Activated CD8-positive, alpha-beta memory T cell treated with anti-CD3 and anti-CD28 coated beads, Interleukin-2, amount 50 U/mL, for 48 hours (primary cell): ENCODE measurements at places on chromosomes 1 and 21.

- DNase-seq = no peak
Measured at GRCh38 chr1:180167721-180168467, 13.2 kb downstream of the QSOX1 start.

DNA sequence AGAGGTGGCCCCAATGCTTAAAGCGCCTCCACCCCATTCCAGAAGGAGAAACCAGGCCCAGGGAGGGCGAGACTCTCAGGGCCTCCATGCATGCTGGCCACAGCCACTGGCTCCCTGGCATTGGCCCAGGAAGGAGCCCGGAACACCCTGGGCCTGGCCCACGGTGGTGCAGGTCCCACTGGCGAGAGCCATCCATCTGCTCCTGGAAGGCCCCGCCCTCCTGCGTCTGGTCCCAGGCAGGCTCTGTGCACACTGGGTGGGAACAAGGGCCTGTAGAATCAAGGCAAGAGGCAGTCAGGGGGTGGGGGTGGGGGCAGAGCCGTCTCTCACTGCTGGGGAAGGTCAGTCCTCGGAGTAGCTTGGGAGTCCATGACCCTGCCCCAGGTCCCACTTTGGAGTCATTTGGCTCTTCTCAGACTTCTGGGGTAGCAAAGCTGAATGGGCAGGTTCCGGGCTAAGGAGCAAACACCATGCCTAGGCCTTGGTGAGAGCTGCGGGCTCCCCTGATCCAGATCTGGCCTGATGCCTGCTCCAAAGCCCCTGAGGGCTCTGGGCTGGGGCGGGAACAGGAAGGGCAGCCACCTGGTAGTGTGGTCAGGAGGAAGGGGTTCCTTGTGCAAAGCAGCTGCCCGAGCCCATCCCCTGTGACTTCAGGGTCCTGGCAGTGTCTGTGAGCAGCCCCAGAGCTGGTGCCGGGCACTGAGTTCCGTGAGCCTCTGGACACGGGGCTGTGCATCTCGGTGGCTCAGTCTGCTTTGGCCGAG is 107.0 kb upstream of the ARHGEF16 start:
- DNase-seq = no peak

GRCh38 chr1:59041646-59042277 is 255.1 kb upstream of the FGGY start:
- no peak for DNase-seq

DNA sequence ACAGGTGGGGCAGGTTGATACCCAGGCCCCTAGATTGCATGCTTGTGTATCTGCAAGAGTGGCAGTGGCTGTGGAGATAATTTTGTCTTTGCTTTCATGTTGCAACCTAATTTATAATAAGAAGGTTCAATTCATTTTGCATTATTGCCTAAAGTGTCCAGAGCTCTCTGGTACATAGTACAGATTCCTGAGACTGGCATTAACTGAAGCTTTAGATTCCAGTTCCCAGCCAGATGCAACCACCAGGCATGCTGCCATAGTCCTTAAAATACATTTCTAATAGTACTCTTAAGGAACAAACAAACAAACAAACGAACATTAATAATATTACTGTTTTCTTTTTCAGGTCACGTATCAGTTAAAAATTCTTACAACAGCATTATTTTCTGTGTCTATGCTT is 36.9 kb downstream of the SLC35A3 start:
- DNase-seq = no peak

GRCh38 chr1:81803431-81804110 is 2.8 kb downstream of the ADGRL2 start:
- no peak for DNase-seq

DNA sequence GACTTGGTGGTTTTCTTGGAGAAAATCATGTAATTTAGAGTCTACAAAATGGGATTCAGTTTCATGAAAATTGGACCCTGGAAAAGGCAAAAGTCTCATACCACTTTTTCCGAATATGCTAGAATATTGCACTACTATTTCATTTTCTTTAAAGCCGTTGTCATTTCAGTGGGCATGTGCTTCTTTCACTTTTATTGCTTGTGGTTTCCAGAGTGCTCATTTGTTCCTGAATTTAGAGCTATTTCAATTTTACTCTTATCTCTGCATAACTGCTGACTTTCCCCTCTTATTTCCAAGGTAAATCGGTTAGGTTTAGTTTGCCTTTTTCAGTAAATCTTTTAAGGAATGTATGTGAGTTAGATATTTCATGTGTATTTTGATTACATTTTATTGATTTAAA is 11.6 kb downstream of the HHAT start:
- DNase-seq = no peak

- DNase-seq = no peak
Measured at GRCh38 chr1:99407018-99407417, 142.7 kb downstream of the PLPPR4 start.

- no peak for DNase-seq
Measured at GRCh38 chr1:245062741-245063305, 92.0 kb upstream of the KIF26B start.

GRCh38 chr1:196034080-196034706 is 574.0 kb downstream of the KCNT2 start:
- no peak for DNase-seq

DNA sequence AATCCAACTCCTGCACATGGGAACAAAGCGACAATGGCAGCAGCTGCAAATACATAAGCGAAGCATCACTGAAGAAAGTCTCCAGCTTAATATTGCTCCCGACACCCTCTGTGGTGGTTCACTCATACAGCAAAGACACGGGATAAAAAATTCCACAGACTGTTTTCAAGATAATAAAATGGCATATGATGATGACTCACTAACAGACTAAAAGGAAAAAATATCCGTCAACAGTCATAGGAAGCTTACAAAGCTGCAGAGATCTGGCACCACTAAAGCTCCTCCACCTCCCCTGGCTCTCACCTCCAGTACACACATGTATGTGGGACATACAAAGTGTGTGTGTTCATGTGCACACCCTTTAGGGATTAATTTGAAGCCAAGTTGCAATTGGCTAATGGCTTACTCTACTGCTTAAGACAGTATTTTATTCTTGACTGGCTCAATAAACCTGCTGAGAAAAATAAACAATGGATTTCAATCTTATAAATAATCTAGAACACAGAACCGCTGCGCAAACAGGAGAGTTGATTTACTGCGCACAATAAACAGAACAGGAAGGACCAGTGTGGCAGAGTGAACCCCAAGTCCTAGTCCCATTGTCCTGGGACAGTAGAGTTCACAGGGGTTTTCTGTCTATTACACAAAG is 94.4 kb downstream of the SLC45A1 start:
- DNase-seq = no peak

DNA sequence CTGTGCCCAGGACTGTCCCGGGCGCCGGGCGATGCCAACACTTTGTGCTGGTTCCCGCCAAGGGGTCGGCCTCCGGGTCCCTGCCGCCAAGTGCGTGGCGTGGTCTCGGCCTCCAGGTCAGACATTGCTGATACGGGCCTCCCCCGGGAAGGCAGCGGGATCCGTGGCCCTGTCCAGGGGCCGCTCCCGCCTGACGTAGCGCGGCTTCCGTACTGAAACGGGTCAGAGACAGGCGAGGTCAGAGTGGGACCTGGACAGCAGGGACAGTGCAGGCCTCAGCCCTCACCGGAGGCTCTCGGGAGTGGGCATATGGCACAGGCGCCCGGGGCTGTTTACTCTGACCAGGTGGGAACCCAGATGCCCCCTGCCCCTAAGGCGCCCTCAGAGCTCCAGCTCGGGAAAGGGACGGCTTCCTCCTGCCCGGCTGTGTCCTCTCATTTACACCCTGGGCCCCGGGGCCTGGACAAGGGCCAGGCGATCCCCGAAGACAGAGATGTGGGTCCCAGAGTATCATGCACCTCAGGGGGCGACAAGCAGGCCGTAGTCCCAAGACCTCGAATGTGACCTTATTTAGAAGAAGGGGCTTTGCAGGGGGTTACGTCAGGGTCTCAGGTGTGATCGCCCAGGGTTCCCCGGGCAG is 8.8 kb upstream of the RNF223 start:
- no peak for DNase-seq

GRCh38 chr1:7489586-7489985 is 281.5 kb upstream of the VAMP3 start:
- DNase-seq = no peak

DNA sequence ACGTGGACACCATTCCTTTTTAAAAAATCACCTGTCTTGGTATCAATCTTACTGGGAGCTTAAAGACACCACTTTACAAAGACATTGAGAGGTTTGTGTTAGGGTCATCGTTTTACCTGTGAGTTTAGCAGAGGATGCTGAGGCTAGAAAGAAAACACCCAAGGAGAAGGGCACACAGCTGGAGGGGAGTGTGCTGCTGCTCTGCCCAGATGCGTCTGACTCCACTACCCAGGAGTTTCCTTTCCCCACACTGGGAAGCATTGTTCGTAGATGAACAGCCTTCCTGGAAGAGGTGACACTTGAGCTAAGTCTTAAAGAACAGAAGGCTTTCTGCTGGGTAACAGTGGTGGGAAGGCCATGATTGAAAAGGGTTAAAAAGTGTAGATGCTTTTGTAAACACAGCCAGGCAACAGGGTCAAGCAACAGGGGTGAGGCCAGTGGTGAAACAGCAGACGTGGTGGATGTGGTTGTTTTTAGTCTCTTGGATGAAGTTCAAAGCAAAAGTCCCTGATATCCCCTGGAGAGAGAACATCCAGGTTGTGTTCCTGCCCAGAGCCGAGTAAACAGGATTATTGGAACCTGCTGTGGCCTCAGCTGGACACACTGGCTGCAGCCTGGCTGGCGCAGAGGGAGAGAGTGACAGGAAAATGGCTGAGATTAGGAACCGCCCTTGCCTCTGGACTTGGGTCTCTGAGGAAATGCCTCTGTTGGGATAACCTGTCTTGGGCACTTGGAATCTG is 198.6 kb upstream of the JUN start:
- DNase-seq = no peak

GRCh38 chr1:107149946-107150345 is 9.1 kb downstream of the NTNG1 start:
- no peak for DNase-seq

DNA sequence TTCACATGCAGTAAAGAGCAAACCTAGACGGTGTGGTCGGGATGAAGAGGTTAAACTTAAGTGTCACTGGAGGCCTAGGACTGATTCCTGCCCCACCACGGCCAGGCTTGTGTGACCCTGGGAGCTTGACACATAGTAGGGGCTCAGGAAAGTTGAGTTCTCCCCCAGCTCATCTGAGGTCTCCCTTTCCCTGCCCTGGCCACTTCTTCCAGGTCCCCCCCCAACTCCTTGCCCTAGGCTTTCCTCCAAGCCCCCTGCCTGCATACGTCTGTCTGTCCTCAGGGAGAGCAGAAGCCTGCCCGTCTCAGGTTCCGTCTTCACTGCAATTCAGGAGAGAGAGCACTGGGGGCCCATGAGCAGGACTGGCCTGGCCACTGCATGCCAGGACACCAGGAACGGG is 225.8 kb downstream of the PTPRU start:
- no peak for DNase-seq

DNA sequence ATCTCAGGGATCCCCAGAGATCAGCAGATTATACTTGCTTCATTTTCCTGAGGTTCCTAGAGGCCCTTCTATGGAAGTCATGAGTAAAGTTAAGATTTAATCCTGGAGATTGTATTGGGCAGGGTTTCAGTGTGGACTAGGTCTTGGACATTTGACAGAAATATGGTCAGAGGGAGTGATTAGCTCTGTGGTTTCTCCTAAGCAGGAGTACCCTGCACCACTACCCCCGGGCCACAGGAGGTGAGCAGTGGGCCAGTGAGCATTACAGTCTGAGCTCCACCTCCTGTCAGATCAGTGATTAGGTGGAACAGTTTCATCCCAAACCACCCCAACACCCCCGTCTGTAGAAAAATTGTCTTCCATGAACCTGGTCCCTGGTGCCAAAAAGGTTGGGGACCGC is 43.2 kb downstream of the PHACTR4 start:
- no peak for DNase-seq

DNA sequence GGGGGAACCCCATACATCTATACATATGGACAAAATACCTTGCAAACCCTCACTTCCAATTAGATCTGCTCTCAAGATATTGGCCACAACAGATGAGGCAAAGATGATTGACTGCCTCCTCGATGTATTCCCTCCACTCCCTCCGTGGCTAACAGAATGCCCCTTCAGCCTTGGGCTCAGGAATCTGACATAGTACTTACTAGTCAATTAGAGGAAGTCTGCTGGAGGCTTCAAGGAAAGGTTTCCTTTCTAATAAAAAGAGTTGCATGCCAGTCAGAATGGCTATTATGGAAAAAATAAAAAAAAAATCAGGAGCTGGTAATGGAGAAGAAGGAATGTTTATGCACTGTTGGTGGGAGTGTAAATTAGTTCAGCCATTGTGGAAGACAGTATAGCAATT is 90.4 kb upstream of the VAV3 start:
- no peak for DNase-seq

- no peak for DNase-seq
Measured at GRCh38 chr1:160904783-160905616, 20.0 kb upstream of the ITLN1 start.

GRCh38 chr1:110872366-110872744 is 593 bp upstream of the CD53 start:
- no peak for DNase-seq

DNA sequence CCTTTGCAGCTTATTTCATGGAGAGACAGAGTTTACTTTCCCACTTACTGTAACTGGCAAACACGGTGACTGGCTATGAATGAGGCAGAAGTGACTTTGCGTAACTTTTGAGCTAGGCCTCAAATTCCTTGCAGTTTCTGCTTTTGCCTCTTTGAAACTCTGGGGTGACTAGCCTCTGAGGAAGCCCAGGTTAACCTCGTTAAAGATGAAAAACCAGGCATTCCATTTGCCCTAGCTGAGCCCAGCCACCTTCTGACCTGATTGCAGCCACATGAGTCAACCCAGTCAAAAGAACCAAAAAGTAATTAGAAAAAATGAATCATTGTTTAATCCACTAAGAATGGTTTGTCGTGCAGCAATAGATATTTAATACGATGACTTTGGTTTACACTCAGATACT is 20.4 kb downstream of the PRMT6 start:
- no peak for DNase-seq

DNA sequence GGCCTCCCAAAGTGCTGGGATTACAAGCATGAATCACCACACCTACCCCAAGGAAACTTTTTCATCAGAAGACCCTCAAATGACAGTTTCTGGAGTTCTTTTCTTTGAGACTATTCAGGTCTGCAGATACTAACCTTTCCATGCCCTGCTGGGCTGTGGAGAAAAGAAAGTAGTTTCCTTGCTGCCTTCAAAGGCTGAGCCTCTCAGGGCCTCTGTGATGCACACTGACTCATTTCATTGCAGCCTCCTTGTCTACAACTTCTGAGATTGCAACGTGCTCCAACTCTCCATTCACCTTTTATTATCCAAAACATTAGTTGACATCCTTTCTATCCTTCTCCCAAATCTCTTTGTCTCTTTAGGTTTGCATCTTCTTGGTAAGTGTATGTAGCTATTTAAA is 8.8 kb upstream of the SAMSN1 start:
- DNase-seq = no peak
